ENCODE measurements at places on chromosomes 2 and 18. TPM values are rescaled to one million over a fixed set of nuclear protein-coding genes. Genes with fewer than 3 reads are reported as not detected.

PLCL1 gene
- not detected for total RNA-seq

GRCh38 chr2:12819721-12820120, 103.0 kb downstream of the TRIB2 start:
- peaks cover 87% of the 10 kb centered on the region for H3K4me1 ChIP-seq
- H3K27ac ChIP-seq, result peak overlapping the region; percentile 96
- H3K36me3 ChIP-seq, result no peaks in the 10 kb centered on the region
- H3K27me3 ChIP-seq, result no peaks in the 10 kb centered on the region
- DNase-seq, result peak; percentile 32

GRCh38 chr2:25256488-25256875, 85.2 kb downstream of the DNMT3A start:
- no peak overlapping the region for H3K27ac ChIP-seq
- no peaks in the 10 kb centered on the region for H3K36me3 ChIP-seq
- H3K27me3 ChIP-seq, result peaks cover 2% of the 10 kb centered on the region
- peaks cover 6% of the 10 kb centered on the region for H3K4me1 ChIP-seq
- DNase-seq, result no peak
- H3K4me3 ChIP-seq, result no peak overlapping the region

GRCh38 chr18:49681387-49681786, 119.5 kb downstream of the LIPG start:
- no peak overlapping the region for H3K27ac ChIP-seq
- peaks cover 20% of the 10 kb centered on the region for H3K4me1 ChIP-seq
- no peaks in the 10 kb centered on the region for H3K36me3 ChIP-seq

DNA sequence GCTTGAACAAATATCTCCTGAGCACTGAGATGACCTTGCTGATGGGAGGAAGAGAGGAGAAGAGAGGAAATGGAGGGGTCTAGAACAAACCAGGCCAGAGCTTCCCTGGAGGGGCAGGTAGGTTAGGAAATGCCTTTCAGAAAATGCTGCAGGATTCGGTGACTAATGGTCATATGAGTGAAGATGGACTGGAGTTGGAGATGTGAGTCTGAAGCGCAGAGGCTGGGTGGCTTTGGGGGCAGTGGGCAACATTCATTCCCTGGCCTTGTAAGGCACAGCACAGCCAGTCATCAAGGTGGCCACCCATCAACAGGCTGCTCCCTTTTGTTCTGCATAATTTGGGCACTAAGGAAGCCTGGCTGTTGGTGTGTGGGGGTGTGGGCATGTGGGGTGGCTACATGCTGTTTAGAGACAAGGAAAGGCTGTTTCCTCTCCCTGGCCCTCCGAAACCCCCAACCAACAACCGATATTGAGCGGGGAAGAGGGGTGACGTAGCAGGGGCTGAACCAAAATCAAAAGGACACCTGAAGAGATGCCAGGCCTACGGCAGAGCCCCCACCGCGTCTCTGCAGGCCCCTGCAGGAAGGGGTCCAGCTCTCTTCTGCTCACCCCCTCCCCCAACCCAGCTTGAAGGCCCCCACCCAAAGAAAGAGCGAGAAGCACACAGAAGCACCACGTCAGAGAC, 1.5 kb downstream of the SLC30A3 start:
- H3K4me3 ChIP-seq, result no peak overlapping the region
- H3K27me3 ChIP-seq, result peaks cover 57% of the 10 kb centered on the region
- DNase-seq, result no peak
- H3K4me1 ChIP-seq, result peaks cover 14% of the 10 kb centered on the region
